ENCODE measurements at places on chromosomes 12 and 14.

DNA sequence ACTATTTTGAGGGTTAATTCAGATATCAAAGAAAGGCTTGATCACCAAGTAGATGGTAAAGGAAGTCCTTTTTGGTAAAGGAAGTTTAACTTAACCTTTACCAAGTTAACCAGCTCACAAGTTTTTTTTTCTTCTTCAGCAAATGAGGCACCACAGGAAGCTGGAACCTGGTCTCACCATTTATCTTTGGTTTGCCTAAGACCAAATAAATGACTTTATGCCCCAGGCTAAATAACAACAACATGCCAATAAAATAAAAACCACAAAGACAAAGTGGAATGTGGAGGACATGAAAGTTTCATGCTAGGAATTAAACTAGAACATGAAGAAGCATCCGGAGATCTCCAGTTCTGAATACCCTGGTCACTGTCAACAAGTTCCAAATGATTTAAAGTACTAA is 116.8 kb upstream of the PRICKLE1 start:
- DNase-seq: no peak

DNA sequence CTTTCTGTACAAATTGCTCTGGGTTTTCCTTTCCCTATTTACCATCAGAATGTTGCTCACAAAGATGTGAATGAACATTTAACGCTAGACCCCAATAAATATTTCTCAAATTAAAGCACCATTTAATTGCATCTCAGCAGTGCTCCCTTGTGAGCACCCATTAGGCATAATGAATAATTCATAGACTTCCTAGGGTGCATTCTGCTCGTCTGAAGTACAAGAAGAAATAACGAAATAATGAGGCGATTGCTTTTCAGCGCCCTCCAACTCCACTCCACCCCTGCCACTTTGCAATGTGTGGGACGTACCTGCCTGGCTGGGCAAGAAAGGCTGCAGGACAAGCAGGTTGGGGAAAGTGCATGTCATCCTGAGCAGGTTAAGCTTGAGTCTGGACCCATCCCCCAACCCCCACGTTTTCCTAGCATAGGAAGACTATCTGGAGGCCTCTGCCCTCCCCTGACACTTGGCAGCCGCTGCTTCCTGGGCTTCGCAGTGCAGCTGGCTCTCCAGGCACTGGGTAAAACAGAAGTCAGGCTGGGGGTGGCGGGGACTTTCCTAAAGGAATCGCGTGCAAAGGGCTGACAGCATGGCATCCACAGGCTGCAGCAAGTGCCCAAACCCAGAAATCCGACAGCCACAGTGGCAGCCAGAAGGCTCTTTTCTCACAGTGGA is 253.7 kb downstream of the DUSP6 start:
- DNase-seq: no peak

DNA sequence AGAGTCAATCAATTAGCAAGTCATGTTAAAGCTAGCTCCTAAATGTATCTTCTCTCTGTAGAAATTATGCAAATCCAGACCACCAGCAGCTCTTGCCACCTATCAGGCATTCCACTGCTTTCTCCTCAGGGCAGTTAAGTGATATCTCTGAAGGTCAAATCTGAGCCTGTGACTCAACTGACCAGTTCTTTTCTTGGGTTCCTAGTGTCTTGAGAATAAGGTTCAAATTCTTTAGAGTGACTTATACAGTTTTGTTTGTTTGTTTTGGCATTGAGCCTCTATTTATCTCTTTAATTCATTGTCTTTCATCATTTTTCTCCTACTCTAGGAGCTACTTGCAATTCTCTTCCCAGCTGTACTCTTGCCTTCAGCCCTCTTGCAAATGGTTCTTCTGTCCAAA is 2.5 kb upstream of the LRIG3 start:
- no peak for DNase-seq

- peak; percentile 45 for DNase-seq
Observed at GRCh38 chr12:96456265-96456974, 33.0 kb upstream of the CFAP54 start.

DNA sequence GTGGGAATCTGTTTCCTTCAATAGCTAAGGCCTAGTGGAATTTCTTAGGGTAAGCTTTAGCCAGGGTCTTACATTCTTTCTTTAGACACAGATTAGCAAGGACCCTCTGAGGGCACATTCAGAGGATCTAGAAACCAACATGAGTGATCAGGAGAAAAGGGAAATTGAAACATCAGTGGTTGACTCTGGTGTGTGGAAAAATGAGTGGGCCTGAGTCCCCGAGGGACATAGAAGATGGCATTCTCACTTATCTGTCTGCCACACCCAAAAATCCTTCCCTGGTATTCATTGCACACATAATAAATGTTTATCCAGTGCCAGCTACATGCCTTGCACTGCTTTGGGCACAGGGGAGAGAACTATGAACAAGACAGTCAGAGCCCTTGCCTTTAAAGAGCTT is 82.9 kb downstream of the SSPN start:
- DNase-seq: no peak

GRCh38 chr12:52081263-52081733 is 1.8 kb downstream of the SMIM41 start:
- peak; percentile 82 for DNase-seq

GRCh38 chr14:95356245-95356869 is 36.6 kb upstream of the CLMN start:
- DNase-seq: no peak

- DNase-seq: no peak
Observed at GRCh38 chr12:182381-182892, 31.5 kb downstream of the SLC6A12 start.

- DNase-seq: no peak
Observed at GRCh38 chr12:68844318-68844745, 36.4 kb downstream of the MDM2 start.

DNA sequence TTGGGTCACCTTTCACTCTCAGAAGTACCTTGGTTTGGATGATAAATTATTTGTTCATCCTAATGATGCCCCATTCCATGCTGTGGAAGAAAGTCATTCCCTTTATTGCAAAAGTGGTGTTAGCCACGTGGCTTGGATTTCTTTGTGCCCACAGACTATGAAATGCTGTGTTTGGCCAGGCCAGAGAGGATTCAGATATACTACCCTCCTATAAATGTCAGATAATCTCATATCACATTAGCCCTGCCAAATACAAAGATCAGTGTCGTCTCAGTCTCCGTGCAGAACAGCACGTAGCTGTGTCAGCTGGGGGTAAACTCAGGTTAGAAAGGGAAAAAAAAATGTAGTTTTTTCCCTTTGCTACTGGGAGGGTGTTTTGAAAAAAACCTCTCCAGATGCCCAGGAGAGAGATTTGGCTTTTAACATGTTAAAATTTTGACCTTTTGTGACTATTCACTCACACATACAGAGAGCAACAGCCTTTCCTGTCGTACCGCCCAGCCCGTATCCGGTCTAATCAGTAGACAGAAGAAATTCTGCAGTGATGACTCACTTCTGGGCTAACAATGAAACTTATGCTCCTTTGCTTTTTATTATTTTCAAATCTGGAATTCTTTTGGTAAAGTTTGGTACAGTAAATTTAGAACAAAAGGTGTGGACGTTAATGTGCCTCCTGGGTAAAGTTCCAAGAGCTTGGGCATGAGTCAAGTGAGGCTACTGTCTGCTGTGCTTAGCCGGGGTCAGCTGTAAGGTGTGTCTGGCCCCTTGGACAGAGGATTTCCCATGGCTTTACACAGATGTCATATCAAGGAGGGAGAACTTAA is 8.5 kb upstream of the PTPRB start:
- DNase-seq: no peak

DNA sequence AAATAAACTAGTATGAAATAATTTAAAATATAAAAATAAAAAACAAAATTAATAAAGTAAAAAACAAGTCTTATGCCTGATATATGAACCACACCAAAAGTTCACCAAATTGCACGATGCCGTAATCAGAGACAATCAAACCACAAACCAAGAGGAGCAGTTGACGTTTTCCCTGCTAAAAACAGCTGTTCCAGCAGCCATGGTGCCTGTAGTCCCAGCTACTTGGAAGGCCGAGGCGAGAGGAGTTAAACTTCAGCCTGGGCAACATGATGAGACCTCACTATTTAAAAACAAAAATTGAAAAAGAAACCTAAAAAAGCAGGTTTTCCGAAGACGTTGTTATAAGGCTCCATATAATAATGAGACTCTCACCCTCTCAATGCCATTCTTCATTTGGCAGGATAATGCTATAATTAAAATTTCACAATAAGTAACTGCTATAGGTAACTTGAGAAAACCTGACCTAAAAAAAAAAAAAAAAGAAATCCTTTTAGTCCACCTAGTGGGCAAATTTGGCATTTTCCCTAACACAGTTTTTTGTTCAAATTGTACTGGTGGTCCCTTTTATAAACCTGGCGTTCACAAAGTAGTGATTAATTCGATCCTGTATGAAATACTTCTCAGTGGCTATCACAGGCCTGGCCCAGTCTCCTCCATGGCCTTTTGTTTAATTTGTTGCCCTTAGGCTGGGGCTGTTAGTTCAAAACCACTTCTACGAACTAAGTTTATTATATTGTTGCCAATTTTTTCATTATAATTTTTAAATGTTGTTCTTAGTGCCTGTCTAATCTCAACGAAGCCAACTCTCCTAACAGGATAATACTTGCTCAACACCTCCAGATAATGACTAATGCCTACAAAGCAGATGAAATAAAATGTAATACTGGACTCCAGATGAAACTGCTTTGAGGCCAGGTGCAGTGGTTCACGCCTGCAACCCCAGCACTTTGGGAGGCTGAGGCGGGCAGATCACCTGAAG is 62.1 kb downstream of the TNFAIP2 start:
- peak; percentile 86 for DNase-seq

GRCh38 chr12:14986449-14986848 is 13.6 kb downstream of the PDE6H start:
- DNase-seq: peak; percentile 41

DNA sequence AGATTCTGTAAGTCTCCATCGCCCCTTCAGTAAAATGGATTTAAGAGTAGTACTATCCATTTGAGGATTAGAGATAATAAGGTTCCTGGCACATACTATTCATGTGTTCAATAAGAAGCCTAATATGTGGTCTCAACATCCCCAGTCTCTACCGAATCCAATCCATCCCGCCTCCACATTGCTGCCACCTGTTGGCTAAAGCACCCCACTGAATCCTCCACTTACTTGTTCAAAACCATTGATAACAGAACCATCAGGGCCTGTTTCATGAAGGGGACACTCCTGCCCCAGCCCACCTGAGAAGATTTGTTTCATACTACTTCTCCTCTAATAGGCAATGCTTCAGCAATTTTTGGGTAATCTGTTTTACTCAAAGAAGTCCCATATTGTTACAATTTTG is 147.5 kb downstream of the SLC2A13 start:
- DNase-seq: peak; percentile 46

DNA sequence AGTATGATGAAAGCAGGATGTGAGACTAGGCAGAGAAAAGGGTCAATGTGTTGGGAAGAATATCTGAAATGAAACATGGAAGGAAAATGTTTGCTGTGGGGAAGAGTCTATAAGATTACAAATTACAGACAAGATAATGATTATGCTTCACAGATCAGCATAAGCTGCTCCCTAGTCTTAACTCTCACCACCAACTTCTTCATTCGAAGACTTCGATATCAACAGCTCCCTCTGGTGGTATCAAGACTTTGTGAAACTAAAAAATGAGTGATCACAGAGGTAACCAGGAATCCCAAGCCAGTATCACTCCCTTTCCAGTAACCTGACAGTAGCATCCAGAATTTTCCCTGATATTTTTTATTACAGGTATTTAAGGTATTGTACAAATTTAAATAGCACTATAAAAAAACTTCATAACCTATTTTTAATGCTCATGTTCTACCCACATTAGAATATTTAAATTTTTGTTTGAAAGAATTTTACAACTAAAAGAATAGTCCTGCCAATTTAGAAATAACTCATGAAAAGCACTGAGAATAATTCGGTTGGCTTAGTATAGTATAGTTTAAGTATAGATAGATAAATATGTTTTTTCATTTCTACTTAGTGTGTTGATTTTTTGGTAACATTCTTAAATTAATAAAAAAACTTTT is 84.4 kb downstream of the C2CD5 start:
- DNase-seq: peak; percentile 85

DNA sequence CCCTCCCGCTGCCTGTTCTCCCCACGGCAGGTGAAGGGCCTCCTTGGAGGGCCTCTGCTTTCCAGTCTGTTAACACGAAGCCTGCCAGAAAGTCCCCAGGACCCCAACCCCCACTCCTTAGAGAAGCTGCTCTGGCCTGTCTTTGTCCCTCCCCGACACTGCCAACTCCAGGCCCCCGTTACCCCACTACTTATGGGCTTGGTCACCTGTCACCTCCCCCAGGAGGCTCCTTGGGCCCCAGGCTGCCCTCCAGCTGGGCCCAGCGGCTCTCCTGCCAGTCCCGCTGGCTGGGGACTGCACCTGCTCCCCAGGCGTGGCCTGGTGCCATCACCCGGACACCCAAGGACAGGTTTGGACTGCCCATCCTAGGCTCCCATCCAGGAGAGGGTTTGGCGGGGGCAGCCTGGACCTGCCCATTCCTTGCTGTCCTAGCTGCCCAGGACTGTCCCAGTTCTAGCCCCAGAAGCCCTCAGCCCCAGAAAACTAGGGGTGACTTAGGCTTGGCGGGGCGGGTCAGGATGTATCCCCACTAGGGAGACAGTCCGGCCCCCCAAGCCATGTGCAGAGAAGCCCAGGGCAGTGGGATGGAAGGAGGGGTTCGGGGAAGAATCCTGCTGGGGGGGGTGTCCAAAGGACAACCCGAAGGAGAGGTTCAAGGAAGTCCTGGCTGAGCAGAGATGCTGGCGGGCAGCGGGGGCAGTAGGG is 155.7 kb upstream of the C14orf180 start:
- no peak for DNase-seq

- DNase-seq: no peak
Observed at GRCh38 chr12:82862069-82862841, 175.5 kb downstream of the TMTC2 start.

GRCh38 chr12:106764738-106765137 is 9.7 kb upstream of the RIC8B start:
- no peak for DNase-seq

GRCh38 chr12:5807090-5807414 is 138.0 kb downstream of the ANO2 start:
- DNase-seq: no peak

GRCh38 chr12:120965534-120966091 is 12.7 kb upstream of the HNF1A start:
- DNase-seq: no peak

DNA sequence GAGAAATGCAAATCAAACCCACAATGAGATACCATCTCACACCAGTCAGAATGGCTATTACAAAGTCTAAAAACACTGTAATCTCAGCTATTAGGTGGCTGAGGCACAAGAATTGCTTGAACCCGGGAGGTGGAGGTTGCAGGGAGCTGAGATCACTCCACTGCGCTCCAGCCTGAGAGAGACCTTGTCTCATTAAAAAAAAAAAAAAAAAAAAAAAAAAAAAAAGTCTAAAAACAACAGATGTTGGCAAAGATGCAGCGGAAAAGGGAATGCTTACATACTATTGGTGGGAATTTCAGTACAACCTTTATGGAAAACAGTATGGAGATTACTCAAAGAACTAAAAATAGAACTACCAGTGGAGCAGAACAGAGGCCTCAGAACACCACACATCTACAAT is 19.0 kb upstream of the ATF7 start:
- no peak for DNase-seq
